CD4-positive, alpha-beta T cell treated with Interleukin-6 for 4 hours (primary cell): ENCODE measurements at places on chromosomes 2 and 18.

DNA sequence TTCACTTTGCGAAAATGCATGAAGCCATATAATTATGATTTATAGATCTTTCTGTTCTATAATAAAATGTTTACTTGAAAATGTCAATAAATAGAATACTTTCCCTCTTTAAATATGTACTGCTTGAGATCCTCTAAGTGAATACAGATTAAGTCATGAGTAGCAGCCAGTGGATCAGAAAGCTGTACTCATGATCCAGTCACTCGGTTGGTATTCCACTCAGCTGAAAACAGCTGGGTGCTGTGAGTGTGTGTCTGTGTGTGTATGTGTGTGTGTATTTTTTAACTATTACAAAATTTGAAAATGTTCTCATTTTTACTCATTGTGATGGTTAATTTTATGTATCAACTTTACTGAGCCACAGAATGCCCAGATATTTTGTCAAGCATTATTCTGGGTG is 141.6 kb upstream of the CYP26B1 start:
- no peak for DNase-seq

- DNase-seq: no peak
Measured at GRCh38 chr18:76315722-76316230, 179.3 kb downstream of the ZNF516 start.

DNA sequence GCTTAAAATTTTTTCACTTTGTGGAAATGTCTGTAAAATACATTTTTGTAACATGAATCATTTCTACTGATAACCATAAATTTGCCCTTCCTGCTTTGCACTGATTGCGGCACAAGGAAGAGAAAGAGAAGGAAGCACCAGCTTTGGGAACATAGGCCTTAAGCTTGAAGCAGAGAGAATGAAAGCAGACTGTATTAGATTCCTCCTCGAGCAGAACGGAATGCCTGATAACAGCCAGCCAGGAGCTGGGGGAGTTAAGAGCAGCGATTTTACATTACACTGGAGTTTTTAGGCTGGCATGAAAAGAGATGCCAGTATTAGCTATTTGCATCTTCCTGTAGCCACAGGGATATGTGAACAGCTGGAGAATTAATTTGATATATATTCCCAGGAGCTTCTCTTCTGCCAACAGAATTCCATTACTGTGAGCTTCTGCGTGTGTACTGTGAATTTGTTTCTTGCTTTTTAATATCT is 33.5 kb downstream of the CRIM1 start:
- no peak for DNase-seq

DNA sequence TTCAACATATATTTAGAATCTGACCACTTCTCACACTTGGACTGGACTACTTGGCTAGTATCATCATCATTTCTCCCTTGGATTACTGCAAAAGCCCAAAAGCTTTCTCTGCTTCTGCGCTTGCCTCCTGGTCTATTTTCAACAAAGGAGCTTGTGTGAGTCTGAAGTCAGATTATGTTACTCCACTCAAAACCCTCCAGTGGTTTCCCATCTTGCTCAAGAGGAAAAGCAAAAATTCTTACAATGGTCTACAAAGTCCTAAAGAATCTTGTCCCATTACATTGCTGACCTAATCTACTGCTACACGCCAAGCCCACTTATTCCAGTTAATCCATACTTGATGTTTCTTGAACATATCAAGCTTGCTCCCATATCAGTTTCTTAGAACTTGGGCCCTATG is 9.6 kb downstream of the PREPL start:
- DNase-seq: no peak

GRCh38 chr18:49020129-49020528 is 69.4 kb upstream of the SMAD7 start:
- DNase-seq: no peak

- no peak for DNase-seq
Measured at GRCh38 chr2:176334729-176335128, 65.5 kb downstream of the MTX2 start.

- no peak for DNase-seq
Measured at GRCh38 chr2:181174611-181175580, 194.5 kb downstream of the UBE2E3 start.

DNA sequence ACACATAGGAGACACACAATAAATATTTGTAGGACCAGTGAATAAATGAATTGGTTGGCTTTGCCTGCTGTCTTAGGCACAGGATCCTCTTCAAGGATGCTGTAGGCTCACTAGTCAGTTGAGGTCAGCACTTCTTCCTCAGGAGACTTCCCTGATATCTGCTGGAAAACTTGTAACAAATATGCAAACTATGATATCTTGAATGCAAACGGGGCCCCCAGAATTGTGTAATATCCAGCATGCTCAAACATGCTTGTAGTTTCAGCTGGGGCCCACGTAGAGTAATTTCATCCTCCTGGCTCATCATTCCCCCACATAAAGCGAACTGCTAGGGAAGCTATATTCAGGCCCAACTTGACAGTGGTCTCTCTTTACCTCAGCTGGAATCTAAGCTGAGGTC is 43.6 kb downstream of the POLE4 start:
- DNase-seq: no peak

DNA sequence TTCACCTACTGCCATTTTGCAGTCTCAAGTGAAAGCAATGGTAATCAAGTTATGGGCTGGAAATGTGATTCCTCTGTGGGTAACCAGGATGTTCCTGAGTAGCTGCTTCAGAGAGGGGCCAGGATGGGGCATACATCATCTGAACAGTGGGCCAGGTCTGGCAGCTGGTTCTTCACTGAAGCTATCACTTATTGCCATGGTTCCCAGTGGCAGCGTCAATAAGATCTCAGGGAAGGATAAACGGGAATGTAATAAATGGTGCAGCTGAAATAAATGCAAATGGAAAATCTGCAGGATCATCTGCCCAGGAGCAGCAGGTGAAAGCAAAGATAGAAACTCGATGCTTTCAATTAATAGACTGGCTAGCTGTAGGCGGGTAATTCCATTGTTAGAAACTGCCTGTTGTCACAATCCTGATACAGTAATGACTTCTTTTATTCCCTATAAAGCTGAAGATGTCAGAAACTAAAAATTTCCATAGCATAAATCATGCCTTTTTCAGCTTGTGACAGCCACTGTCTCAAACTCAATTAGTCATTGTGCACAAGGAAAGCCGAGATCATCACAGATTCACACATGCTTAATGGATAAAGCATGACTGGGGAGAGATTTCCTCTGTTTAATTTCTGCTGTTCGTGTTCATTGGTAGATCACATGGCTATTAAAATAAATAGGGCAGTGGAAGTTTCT is 56.2 kb upstream of the CCDC85A start:
- DNase-seq: no peak
